Left renal pelvis (tissue), 4 donors: ENCODE measurements at places on chromosomes 16 and 17.

- no peak for DNase-seq
Observed at GRCh38 chr16:69688589-69688988, 37.8 kb downstream of the NQO1 start.

DNA sequence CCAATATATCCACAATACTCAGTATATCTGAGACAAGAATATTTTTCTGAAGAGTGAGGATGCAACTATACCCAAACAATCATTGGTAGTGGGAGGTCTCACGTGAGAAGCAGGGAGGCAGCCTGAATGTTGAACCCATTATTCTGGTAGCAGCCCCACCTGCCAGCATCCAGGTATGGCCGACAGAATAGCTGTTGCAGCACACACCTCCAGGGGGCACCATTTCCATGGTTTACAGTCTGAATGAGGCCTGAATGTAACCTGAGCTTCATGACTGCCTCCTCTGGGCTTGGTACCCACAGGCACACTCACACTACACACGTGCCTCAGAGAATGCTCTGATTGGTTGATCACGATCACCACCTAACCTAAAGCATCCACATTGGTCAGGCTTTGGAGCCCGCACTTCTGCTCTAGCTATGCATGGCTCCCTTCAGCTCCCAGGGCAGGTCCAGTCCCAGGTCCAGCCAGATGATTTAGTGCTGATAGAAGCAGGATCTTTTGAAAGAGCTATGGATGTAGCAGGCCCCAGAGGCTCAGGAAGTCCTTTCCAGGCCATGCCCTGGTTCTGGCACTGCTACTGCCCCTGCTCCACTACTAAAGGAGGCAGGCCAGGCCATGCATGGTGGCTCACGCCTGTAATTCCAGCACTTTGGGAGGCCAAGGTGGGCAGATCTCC lies 11.0 kb upstream of the CBFB start:
- no peak for DNase-seq

GRCh38 chr16:85136213-85136701 lies 24.0 kb upstream of the CIBAR2 start:
- DNase-seq = no peak

- no peak for DNase-seq
Observed at GRCh38 chr16:52069866-52070265, 477.1 kb downstream of the TOX3 start.

- no peak for DNase-seq
Observed at GRCh38 chr16:1155353-1156054, 2.6 kb downstream of the CACNA1H start.

DNA sequence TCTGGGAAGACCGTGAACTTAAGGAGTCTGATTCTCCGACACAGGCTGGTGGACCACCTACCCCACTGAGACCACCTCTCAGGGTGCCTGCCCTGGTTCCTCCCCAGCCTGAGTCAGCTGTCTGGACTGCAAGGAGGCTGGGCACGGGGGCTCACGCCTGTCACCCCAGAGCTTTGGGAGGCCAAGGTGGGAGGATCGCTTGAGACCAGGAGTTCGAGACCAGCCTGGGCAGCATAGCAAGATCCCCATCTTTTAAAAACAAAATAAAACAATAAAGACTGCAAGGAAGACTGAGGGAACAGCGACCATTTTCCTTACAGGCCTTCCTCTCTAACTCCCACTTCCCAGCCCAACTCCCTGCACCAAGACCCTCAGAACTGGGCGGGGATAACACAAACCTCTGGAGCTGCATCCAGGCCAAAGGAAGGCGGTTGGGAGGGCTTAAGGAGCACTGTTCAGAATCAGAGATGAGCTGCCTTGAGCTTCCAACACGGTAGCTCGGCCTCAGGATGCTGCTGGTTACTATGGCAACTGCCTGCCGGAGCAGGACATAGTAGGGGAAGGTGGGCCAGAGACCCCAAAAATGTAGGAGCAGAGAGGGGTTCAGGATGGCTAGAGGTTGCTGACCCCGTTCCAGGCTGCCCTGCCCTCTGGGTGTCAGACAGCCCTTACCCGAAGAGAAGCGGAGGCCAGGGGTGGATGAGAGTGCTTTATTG lies 4.4 kb downstream of the APOBR start:
- DNase-seq = no peak

DNA sequence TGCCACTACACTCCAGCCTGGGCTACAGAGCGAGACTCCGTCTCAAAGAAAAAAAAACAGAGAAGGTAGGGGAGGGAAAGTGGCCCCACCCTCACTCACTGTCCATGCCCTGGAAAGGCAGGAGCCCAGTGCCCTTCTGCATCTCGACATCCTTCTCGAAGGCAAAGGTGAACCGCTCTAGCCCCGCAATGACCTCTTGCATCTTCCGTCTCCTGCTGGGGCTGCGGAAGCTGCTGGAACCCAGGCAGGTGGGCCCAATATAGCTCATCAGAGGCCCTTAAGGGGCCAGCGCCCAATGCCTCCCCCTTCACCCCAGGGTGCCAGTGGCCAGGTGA lies at the start of gene CPSF4L:
CPSF4L (minus strand) TSS at position 264 of the 335 bp plus-strand sequence; CDS start at position 202, 62 bp downstream.
- DNase-seq = no peak

DNA sequence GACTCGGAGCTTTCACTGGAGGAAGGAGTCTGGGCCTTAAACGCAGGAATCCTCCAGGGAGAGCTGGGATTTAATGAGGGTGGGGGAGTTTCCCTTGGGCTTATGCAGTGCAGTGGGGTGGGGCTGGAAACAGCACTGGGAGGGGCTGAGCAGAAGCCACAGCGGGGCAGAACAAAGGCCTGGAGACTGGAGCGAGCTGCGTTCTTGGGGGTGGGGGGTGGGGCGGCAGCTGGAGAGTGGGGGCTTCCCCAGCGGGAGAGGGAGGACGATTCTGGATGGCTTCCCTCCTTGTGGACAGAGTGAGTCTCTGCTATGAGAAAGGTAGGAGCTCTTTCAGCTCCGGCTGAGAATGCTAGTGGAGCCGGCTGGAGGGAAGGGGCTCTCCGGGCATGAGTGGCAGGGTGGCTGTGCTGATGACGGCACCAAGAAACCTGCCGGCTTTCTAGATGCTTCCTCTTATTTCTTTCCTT lies 406.0 kb downstream of the SEC14L1 start:
- peak; percentile 58 for DNase-seq

GRCh38 chr17:5110816-5111215 lies 862 bp downstream of the ZNF232 start:
- no peak for DNase-seq

- no peak for DNase-seq
Observed at GRCh38 chr17:73554498-73554897, 89.7 kb downstream of the SDK2 start.

- no peak for DNase-seq
Observed at GRCh38 chr17:70254735-70255460, 85.6 kb downstream of the KCNJ2 start.

GRCh38 chr16:4208341-4208751 lies 33.5 kb downstream of the SRL start:
- DNase-seq = no peak
